Right forelimb (tissue), 1 donor: ENCODE measurements at places on chromosomes 3 and 15.

DNA sequence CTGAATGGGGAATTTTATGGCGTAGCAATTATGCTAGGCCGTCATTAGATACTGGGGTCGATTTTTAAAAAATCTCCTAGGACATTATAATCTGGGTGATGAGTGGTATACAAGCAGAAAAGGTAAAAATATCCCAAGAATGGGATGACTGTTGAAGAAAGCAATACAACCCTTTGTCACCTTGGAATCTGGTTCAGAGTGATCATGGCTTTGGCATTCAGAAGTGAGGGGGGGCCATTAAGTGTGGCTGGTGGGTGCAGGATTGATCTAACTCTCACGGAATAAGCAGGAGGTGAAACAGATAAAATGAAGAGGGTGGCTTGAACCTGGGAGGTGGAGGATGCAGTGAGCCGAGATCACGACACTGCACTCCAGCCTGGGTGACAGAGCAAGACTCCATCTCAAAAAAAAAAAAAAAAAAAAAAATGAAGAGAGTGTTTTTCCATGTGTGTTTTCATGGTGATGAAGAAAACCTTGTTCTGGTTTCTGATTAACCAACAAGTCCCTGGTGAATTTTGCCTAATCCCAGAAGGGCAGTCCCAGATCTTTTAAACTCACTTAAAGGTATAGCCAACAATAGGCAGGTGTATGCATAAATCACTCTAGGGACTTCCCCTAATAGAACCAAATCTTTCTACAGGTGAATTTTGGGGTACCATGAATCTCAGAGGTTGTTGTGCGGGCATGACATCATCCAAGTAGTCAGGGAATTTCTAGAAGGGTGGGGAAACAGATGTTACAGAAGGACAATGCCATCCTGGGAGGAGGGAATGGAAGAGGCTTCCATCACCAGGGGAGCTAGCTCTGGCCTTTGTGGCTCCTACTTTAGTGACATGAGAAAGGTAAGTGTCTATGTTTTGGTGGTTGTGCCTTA, 3.1 kb upstream of the RAD54L2 start:
- no peak for DNase-seq

DNA sequence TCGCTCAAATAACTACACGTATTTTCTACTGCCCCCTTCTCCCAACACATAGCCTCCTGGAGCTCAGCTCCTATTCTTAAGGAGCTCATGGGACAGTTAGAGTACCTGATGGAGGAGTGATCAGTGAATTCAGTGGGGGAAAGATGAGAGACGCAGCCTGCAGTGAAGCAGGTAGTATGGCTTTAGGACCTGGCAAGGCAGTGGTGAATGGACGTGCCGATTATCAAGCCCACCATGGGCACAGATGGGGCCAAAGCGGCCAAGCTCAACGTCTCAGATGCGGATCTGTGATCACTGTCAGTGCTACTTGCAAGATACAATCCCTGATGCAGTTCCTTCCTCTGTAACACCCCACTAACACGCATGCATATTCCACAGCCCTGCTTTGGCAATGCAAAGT, 45.8 kb upstream of the ATP2B2 start:
- peak; percentile 16 for DNase-seq

- DNase-seq = no peak
These were observed 91.7 kb upstream of the GOLGA6L4 start for GRCh38 chr15:84143753-84144314.

- no peak for DNase-seq
These were observed 159.2 kb downstream of the MEX3B start for GRCh38 chr15:81886591-81886990.

GRCh38 chr15:25683911-25684310, 179.2 kb downstream of the ATP10A start:
- peak; percentile 24 for DNase-seq

DNA sequence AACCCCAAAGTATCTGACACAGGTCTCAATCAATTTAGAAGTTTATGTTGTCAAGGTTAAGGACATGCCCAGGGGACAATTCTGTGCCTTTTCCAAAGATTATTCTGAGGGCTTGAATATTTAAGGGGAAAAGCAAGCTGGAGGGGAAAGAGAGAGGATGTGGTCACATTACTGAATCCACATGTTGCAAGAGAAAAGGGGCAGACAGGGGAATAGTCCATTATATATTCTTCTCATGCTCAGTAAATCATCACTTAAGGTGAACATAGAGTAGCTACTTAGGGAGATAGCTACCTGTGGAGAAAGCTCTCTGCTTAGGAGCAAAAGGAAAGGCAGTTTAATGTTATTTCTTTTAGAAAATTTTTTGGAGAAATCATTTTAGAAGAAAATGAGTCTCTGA, 751.6 kb downstream of the SI start:
- DNase-seq = no peak

GRCh38 chr15:63556736-63557135, 40.5 kb upstream of the FBXL22 start:
- no peak for DNase-seq

DNA sequence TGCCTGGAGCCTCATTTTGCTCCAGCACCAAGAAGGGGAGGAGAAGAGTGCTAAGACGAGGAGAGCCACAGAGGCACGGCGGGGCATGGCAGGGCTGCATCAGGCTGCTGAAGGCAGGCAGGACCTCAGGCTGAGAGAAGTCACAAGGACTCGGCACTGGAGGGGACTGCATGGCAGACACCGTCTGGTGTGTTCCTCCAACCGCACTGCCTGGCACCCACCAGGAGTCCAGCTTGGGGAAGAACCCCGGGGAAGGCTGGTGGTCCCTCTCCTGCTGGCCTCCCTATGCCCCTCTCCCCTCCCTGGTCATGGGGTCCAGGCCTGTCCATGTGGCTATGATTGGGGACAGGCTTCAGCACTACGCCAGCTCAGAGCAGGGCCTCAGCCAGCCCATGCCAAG, 153.2 kb upstream of the MEF2A start:
- no peak for DNase-seq

DNA sequence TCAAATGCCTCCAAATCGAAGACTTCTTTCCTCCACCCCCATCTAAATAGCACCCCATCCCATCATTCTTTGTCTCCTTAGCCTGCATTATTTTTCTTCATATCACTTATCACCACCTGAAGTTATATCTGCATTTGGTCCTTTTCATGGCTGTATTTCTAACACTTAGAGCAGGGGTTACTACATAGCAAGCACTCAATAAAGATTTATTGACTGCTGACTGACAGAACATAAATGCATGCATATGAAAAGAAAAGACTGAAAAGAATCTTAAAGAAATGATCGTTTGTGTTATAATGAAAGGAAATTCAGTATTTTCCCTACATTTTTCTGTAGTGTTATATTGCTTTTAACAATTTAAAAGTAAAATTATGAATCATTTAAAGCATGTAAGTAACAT, 1.4 kb downstream of the LRRC31 start:
- DNase-seq = no peak

DNA sequence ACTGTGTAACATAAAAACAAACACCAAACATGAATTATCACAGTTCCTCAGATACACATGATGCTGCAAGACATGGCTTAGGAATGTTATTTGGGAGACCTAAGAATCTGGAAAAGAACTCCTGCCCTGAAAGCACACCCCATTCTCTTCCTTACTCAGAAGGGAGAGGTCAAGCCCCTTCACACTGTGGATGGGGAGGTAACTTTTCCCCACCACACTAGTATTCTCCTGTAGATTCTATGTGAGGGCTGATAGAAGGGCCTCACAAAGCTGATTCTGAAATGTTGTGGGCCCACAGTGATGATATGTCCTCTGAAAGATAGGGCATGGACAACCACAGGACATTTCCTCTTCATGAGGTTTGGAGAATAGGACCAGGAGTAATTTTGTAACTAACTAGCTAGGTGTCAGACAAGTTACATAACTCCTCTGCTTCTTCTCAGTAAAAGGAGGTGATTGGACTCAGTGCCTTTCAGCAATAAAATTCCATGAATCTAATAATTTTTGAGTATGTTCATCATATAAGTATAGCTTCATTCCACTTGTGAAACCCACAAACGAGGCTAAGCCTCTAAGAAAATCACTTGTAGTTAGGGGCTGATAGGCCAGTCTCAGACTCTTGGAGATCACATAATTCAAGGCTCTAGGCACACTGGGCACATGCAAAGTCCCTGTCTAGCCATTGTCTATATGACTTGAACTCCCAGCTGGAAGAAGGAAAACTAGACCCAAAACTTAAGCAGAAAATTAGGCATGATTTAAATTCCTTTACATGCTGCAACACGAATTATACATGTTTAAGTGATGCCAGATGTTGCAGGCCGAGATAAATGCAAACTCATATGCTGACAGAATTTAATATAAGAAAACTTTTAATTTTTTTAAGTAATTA, 7.5 kb downstream of the PTX3 start:
- DNase-seq = no peak

GRCh38 chr15:27244047-27244446, 273.1 kb downstream of the GABRG3 start:
- no peak for DNase-seq

DNA sequence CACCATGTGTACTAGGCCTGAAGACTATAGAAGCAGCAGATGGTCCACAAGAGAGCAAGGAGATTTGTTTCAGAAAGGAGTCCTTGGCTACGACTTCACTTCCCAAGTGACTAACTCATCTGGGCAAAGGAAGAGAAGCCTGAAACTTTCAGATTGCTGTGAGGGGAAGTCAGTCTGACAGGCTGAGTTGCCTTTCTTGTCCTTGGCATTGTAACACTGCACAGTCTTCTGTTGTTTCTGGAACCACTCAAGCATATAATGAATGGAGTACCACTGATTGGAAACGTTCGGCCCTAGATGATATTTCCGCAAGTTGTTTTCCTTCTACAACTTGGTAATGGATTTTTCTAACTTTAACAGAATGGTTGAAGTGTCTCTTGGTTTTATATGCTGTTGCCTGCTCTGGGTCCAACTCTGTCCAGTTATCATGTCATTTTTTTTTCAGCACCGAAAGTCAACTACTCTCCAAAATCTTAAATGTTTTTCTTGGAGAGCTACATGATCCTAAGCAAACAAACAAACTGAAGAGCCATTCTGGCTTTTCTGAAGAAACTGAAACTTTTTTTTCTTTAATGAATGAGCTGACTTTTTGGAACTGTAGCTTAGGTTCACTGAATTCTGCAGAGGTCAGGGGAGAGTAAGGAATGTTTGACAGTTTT, 685.7 kb downstream of the MECOM start:
- DNase-seq = no peak

DNA sequence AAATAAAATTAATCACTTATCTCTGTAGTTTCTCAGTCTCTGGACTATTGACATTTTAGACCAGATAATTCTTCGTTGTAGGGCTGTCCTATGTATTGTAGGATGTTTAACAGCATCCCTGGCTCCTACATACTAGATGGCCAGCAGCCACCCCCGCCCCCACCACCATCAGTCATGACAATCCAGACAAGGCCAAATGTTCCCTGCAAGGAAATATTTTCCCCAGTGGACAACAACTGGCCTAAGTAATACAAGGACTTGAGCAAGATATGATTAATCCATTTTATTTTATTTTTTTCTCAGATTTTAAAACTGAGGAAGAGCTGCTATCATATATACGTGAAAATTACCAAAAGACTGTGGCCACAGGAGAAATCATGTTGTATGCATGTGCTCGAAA, 23.8 kb downstream of the TICRR start:
- DNase-seq = no peak
